ENCODE measurements at places on chromosomes 3 and 15.
A peak's percentile ranks its signal among the peaks of the same experiment; 100 is the strongest.

- DNase-seq = no peak
Observed at GRCh38 chr15:31523027-31523654, 196.5 kb downstream of the KLF13 start.

- no peak for DNase-seq
Observed at GRCh38 chr3:132119531-132119930, 84.7 kb upstream of the CPNE4 start.

- no peak for DNase-seq
Observed at GRCh38 chr3:40196966-40197365, 112.5 kb upstream of the EIF1B start.

DNA sequence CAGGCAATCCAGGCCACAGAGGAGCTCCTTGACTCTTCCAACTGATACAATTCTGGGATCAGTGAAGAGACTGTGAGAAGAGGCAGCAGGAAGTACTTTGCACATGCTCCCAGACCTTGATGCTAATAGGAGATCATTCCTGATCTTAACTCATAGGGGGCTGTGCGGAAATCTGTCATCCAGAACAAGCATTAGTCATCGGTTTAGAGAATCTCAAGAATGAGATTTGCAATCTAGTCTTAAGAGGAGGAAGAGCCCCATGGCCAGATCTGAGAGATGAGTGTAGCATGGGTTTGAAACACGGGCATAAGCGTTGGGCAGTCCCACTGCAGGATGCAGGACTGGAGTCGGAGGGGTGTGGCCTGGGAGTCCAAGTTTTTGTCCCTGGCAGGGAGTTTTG lies 1081.1 kb downstream of the NAALADL2 start:
- DNase-seq = no peak

DNA sequence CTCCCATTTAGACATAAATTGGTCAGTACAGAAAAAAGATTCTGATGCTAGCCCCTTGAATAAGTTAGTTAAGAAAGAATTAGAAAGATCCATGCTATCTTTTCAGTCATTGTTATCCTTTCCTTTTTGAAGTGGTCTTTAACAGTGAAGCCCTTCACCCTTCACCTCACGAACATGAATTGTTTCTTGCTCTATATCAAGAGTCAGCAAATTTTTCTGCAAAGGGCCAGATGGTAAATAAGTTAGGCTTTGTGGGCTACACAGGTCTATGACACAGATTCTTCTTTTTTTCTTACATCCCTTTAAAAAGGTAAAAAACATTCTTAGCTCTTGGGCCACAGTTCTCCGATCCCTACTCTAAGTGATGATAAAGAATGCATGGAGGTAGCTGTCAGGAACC lies 74.9 kb downstream of the DMXL2 start:
- no peak for DNase-seq

- no peak for DNase-seq
Observed at GRCh38 chr3:161274691-161275298, 53.7 kb downstream of the NMD3 start.

DNA sequence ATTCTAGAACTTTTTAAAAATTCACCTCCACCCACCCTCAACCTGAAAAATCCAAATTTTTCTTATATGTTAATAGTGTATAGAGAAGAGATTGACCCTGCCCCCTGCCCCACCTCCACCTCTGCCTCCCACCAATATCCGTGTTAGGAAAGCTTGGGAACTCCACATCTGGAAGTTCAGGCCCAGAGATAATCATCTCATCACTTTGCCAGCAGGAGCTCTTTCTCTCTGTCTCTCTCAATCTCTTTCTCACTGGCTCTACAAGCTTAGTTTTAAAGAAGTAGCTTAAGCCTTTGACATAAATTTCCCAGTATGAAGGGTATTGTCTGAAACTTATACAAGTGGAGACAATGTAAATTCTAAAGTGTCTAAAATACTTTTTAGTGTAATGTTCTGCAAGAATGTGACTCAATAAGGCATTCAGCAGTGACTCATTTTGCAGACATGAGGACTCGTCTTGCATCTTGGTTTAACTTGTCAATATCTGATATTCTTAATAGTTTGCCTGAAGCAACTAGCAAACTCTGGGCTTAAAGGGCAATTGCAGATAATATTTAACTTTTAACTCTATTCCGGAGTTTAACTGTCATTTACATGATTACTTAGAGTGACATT lies 299.8 kb upstream of the EPHA3 start:
- DNase-seq = peak; percentile 24

DNA sequence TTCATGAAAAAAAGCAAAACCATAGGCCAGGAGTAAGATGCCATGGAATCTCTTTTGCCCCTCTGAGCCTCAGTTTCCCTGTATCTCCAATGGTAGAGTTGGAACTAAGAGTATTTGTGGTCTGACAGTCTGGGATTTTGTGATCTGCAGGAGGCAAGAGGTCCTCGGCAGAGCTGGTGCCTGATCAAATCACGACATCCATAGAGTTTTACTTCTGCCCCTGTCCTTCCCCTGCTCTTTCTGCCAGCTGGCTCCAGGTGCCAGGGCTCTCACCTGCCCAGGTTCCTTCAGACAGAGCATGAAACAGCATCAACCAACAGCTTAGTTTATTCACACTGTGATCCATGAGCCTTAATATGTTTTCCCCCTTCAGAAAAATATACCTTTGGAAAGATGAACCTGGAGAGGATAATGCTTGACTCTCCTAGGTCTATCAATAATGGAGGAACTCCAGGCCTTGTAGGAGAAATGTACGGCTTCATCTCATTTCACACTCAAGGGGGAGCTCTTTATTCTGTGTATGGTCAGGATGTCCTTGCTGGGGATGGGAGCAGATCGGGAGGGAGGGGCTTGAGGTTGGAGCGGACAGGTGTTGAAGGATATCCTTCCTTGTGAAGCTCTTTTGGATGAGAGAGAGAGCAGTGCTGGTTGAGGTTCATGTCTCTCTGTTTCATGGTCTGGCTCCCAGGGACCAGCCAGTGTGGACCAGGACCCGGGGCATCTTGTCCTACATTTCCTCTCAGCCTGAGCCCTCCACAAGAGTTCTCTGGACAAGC lies 309.9 kb downstream of the RPLP1 start:
- DNase-seq = no peak

GRCh38 chr15:36438499-36438898 lies 140.9 kb upstream of the CDIN1 start:
- no peak for DNase-seq

DNA sequence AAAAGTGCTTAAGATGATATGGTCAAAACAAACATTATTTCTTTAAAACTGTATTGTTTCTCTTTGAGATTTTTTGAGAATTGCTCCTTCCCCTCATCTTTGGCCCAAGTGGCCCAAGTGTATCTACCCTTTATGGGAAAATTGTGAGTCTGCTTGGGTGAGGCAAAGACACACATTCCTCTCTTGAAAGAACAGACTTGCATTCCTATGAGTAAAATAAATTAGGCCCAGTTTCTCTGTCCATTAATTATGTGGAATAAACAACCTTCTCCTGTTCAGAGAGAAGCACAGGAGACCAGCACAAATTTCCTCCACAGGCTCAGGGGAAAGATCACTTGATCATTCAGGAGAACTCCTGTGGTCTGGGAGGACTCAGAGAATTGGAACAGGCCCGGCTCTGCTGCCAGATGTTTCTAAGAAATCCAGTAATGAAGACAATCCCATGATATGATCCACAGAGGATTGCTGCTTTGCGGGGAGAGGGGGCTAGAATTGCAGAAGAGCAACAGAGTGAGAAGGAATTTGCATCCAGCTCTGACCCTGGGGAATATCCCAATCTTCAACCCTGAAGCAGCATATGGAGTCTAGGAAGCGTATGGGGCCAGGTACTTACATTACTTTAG lies 53.8 kb upstream of the BOC start:
- DNase-seq = peak; percentile 35

All from GM04504 (cell line).